ENCODE measurements at places on chromosomes 11 and 22.

DNA sequence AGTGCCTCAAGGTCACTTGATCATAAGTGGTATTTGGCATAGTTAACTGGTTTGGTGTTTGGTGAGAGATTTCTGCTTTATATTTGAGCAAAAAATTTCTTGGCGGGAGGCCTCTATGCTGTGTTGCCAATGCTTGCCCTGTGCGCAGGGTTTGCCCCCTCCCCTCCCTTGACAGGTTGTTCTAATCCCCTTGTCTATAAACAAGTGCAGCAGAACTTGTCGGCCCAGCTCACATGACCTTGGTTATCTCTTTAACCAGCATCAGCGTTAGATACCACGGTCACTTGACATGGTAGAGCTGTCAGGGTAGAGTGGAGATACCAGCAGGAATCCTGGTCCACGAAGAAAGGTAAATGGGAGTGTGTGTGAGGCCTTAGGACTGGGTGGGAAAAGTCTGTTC, 35.6 kb downstream of the MARK2 start:
- no peak for DNase-seq

- no peak for DNase-seq
Observed at GRCh38 chr11:119029340-119030028, 1.2 kb downstream of the SLC37A4 start.

- DNase-seq: no peak
Observed at GRCh38 chr22:33737662-33738061, 182.6 kb downstream of the LARGE1 start.

DNA sequence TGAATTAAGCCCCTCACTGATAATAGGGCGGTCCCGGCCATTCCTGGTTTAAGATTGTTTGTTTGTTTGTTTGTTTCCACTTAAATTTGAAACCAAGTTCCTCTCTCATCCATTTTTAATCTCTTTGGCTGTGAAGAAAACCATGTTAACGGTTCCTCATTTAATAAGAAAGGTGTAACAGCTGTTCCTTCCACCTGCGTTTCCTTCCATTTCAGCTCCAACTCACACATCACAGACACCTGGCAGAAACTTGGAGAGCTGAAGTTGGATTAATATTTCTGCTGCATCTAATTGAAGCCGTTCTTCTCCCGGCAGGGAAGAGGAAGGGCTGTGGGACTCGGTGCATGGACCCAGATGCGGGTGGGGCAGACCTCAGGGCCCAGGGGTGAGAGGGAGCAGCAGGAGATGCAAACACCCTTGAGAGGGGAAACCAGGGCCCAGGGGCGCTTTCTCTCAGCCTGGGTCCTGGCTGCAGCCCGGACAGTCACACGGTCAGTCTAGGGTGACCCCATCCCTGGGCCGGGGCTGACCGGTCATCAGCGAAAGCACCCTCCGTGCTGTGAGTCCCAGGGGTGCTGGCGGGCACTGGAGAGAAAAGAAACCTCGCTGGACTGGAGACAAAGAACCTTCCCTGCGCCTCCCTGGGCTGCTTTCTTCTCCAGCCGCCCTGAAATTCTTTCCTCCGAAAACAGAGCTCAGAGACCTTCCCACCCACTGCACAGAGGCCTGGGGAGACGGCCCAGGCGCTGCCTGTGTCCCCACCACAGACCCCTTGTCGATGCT, 242.0 kb downstream of the BRD1 start:
- no peak for DNase-seq

GRCh38 chr11:83306200-83307080, 20.3 kb upstream of the CCDC90B start:
- no peak for DNase-seq

DNA sequence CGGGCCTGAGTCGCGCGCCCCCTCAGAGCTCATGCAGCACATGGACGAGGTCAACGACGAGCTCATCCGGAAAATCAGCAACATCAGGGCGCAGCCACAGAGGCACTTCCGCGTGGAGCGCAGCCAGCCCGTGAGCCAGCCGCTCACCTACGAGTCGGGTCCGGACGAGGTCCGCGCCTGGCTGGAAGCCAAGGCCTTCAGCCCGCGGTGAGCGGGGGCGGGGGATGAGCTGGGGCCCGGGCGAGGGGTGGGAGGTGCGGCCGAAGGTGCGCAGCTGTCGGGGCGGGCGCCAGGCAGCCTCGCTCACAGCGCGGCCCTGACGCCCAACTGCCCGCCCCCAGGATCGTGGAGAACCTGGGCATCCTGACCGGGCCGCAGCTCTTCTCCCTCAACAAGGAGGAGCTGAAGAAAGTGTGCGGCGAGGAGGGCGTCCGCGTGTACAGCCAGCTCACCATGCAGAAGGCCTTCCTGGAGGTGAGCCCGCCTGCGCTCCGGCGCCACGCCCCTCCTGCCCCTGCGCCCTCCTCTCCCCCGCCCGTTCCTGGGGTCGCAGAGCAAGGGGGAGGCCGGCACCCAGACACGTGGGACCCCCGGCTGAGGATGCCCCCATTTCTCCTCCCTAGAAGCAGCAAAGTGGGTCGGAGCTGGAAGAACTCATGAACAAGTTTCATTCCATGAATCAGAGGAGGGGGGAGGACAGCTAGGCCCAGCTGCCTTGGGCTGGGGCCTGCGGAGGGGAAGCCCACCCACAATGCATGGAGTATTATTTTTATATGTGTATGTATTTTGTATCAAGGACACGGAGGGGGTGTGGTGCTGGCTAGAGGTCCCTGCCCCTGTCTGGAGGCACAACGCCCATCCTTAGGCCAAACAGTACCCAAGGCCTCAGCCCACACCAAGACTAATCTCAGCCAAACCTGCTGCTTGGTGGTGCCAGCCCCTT, 20.5 kb downstream of the EPS8L2 start:
- no peak for DNase-seq

- DNase-seq: no peak
Observed at GRCh38 chr11:95093548-95093947, 3.9 kb downstream of the ENDOD1 start.

DNA sequence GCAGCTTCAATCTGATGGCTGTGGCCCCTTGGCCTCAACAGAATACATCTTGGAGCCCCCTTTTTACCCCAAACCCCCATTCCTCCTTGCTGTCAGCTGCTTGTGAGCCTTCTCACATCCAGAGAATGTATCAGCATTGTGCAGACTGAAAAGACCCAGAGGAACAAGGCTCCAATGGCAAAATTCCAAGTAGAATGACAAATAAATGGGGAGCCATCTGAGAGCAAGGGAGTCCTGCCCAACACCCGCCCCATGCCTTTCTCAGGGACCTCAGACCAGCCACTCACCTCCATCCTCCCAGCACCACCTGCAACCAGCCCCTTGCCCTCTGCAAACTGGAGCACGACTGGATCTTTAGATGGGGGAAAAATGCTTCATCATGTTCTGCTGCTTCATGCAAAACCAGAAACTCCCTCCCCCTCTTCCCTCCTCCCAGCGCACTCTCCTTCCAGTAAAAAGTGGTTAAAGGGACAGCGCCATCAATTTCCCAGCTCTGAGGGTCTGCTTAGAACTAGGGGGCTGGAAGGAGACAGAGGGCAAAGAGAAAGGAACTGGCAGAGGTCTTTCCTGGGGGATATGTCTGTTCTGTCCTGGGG, 2.2 kb upstream of the NEFH start:
- DNase-seq: no peak

Data from smooth muscle cell of the brain vasculature (primary cell).